ENCODE measurements at places on chromosomes 4 and X.

DNA sequence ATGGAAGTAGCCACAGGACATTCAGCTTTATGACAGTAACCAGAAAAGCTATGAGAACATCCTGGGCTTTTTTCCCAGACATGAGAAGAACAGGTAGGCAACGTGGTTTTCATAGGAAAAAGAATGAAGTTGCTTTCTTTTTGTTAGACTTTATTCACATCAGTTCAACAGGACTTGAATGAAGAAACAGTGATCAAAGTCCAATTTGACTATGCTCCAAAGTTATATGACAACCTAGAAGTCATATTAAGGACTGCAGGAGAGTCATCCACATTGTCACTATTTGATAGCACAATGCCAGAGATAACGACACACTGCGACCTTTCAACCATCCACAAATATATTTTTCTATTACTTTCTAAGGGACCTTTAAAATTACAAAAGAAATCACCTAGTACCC, 39.2 kb upstream of the PRDX4 start:
- no peak for DNase-seq

DNA sequence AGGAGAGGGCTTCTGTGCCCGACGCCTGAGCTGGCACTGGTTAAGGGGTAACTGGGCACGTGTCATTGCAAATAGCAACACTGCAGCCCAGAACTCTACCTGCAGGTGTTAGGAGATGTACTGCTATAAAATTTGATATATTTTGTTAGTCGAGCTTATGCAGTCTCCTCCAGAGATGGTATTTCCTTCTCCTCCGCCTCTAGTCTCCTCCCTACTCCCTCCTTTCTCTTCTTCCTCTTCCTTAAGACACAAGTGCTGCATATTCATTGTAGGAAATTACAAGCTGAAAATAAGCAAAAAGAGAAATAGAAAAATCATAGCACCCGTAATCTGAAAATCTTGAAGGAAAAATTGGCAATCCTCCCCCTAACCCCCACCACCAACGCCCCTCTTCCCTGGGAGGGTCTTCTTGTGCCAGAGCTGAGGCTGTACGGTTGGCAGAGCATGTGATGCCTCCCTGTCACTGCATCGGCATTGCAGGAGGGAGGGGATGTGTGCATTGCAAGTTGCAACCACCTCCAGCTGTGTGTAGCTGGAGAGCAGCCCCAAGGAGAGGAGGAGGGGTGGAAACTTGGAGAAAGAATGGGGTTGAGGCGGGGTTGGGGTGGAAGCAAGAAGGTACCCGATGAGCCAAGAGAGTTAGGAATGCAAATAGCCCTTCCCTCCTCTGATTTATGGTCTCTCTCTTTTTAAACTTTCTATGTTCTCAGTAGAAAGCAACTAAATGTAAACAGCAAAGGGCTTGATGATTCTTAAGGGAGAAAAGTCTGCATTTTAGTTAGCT, 48.3 kb upstream of the MND1 start:
- DNase-seq, result peak; percentile 74

GRCh38 chr4:39054497-39054896, 7.5 kb upstream of the KLHL5 start:
- DNase-seq, result no peak

DNA sequence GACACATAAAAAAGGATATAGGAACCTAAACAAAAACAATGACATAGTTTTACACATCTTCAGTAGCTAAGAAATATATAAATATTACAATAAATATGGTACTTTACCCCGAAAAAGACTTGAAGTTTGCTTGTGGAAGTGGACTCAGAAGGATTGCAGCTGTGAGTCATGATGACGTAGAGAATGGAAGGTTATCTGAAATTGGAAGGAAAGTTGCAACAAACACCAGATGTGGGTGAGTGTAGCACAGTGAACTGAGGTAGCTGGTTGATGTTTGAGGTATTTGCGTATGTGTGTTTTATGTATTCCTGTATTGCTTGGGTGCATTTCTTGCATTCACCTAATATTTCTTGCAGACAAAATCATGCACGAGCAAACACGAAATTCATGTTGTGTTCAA, 113.0 kb downstream of the ARX start:
- DNase-seq, result no peak

DNA sequence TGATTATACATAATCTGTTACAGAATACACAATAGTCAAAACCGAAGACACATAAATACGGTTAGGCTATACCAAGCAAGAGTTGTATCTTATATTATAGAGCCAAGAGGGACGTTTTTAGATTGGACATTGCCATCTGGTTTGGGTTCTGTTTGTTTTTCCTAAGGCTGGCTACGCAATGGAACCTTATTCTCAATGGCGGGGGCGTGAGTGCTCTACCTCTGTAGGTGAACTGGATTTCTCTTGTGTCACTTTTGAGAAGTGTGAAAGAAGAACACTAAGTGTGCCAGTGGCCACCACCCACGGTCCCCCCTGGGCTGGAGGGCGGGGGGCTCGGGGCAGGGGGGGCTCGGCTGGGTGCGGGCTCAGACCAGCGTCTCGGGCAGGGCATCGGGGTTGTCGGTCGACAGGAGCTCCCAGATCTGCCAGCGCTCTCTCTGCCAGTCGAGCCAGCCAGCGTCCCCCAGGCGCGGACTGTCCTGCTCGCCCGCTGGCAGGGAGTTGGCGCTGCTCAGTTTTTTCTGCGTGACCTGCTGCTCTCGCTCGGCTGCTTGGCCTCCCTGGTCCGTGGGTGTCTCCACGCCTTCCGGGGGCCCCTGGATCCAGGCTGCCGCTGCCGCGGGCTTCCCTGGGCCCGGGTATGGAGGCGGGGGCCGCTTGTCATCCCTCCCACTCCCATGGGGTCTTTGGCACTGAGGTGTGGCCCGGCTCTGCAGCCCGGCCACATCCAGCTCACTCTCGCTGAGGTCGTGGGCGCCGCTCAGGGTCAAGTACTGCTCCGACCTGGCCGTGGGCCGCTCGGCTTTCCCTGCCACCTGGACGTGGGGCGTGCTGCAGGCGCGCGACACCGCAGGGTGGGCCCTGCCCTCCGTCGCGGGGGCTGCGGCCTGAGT, 27.6 kb downstream of the HCCS start:
- no peak for DNase-seq

DNA sequence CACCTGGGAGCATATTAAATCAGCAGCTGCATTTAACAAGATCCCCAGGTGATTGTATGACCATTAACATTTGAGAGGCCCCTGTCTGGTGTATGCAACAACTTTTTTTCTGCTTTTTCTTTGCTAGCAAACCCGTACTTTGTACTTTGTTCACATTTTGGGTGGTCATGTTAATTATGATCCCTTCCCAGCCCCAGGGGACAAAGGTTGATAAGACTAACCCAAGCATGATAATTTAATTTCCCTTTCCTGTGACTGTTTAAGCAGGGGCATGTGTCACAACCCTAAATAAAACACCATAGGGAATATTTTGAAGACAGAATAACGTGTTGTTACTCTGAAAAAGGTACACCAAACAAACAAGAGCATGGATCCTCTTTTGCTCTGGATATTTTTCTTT, 332.0 kb downstream of the PCDH18 start:
- no peak for DNase-seq

DNA sequence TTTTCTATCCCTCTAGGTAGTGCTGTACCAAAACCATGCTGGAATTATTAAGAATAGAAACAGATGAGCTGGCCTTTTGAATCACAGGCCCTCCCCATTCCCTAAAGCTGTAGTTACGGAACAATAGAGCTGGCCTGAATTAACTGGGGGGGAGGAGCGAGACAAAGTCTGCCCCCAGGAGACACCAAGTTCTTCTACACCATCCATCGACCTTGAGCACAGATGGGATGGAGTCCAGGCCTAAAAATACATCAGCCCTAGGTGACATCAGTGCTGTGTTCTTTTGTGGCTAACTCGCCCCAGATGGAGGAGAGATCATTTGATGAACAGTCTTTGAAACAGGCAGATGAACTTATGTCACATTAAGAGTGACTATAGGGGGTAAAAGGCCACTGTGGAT, 49.6 kb downstream of the LHFPL1 start:
- no peak for DNase-seq

DNA sequence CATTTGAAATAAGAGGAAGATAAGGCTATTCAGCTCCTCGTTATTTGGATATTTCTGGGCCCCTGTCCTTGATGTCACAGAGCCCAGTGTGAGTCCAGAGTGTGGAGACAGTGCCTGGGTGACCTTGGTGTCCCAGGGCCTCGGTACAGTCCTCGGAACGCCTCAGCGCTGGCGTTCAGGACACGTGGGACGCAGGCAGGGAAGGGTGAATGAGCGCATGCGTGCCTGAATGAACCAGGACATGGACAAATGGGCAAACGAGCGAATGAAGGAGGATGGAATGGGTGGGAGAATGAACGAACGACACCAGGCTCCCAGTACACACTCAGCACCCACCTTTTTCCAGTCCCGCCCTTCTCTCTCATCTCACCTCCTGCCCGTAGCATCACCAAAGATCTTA, 44.2 kb downstream of the EVC start:
- no peak for DNase-seq

- DNase-seq, result no peak
Observed at GRCh38 chrX:39677585-39677977, 420.2 kb downstream of the BCOR start.

DNA sequence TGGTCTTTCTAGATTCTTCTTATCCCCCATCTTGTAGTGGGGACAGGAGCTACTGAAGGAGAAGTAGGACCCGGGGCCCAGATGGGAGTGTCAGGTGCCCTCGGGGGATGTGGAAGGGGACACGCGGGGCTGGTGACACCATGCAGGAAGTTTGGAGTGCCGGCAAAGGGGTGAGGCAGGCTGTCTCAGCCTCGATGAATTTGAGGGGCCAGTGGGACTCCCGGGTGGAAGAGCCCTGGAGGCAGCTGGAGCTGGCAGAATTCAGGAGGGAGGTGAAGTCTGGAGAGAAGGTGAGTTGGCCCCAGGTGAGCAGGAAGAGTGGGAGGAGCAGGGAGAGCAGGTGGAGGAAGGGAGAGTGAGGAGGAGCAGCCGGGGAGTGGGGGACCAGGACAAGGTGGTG, 101.7 kb downstream of the CPZ start:
- DNase-seq, result no peak

DNA sequence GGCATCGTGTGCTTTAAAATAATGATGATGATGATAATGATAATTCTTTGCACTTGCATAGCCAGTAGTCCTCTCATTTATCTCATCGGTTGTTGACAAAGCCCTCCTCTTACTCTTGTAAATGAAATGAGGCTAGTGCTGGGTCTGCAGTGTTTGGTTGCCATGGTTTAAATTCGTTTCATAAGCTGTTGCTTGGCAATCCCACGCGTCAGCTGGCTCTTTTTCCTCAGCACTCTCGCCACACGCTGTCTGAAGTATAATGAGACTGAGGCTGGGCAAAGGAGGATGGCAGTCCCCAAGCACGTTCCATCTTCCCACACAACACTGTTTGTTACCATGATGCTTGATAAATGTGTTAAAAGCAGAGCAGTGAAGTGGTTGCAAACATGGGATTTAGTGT, 15.5 kb downstream of the PAGE4 start:
- DNase-seq, result no peak

Measured in sigmoid colon (tissue), 7 donors.